ENCODE measurements at places on chromosomes 13 and 19. TPM values are rescaled to one million over a fixed set of nuclear protein-coding genes. Genes with fewer than 3 reads are reported as not detected.

Gene CLEC4G
- not detected for polyA plus RNA-seq

Gene DACH1
- polyA plus RNA-seq, result not detected

Gene KIR2DL1
- not detected for polyA plus RNA-seq

Gene ICAM4
- not detected for polyA plus RNA-seq

Data from A549 (cell line).